ENCODE measurements at places on chromosomes 3 and 15.

DNA sequence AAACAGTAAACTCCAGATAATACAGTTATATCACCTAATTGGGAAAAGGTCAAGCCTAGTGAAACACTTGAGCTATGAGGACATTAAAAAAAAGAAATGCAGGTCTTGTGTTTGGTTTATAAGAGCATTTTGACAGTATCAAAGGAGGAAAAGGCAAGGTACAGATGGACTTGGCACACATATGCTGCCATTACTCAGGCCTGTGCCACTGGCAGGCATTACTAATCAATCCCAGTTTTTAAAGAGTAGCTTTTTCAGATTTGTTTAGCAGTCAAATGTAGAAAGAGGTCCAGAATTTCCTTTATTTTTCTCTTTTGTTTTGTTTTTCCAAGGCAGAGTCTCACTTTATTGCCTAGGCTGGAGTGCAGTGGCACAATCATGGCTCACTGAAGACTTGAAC is 38.9 kb downstream of the MDFIC2 start:
- DNase-seq, result no peak

DNA sequence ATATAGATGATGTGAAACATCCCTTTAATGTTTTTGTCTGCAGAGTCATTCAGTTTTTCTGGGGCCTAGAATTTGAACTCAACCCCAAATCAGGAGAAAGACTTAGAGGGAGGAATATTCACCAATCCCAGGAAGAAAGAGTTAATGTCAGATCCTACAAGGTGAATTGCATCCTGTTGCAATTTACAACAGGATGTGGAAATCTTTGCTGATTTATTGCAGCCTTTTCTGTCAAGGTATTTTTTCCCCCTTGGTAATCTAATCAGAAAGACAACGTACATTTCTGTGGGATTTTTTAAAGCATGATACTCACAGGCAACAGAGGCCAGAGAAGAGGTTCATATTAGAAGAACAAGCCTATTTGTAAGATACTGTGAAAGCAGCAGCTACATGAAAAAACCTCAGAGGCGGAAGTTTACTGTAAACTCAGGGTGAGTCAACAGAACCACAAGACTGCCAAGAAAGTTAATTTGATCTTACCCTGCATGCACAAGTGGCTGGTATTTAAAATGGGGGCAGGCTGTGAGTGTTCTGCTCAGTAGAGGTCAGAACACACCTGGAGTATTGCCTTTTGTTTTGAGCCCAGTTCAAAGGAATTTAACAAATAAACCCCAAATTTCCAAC is 531.9 kb downstream of the AGBL1 start:
- no peak for DNase-seq

- DNase-seq, result no peak
Measured at GRCh38 chr15:90990446-90990845, 3.9 kb downstream of the PRC1 start.

- DNase-seq, result no peak
Measured at GRCh38 chr3:48023377-48023776, 7.2 kb upstream of the MAP4 start.

DNA sequence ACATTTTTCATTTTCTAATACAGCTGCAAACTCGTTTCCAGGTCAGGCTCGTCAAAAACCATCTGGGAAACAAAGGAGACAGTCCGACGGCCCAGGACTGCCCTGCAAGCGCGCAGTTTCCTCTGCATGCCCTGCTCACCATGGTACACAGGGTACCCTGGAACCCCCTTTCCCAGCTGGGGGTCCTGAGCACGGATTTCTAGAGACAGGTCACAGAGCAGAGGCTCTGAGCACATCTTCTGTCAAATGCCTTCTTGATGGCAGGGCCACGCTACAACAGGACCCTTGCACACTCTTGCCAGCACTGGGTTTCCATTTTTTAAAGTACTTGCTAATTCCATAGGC is 8.1 kb downstream of the ZXDC start:
- no peak for DNase-seq

GRCh38 chr3:193620057-193620456 is 27.0 kb downstream of the OPA1 start:
- no peak for DNase-seq

- DNase-seq, result no peak
Measured at GRCh38 chr15:84817466-84818081, 418 bp downstream of the ALPK3 start.

- no peak for DNase-seq
Measured at GRCh38 chr3:108175352-108175751, 46.9 kb downstream of the IFT57 start.

GRCh38 chr3:94611596-94611995 is 548.7 kb downstream of the NSUN3 start:
- DNase-seq, result no peak

- DNase-seq, result no peak
Measured at GRCh38 chr15:37058316-37058985, 41.9 kb downstream of the MEIS2 start.

- no peak for DNase-seq
Measured at GRCh38 chr15:59360305-59360704, 12.4 kb downstream of the MYO1E start.

GRCh38 chr3:33665294-33665693 is 52.8 kb downstream of the CLASP2 start:
- no peak for DNase-seq

- no peak for DNase-seq
Measured at GRCh38 chr15:88794001-88794400, 9.2 kb upstream of the ACAN start.

DNA sequence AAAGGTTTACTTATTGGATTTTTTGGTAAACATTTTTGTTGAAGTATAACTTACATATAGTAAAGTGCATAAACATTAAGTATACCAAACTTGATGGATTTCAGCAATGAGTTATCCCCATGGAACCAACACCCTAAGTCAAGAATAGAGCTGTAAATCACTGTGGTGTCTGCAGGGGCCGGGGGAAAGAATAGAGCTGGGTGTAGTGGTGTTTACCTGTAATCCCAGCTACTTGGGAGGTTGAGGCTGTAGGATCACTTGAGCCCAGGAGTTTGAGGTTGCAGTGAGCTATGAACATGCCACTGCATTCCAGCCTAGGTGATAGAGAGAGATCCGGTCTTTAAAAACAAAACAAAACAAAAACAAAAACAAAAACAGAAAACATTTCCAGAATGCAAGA is 13.3 kb upstream of the FEM1B start:
- DNase-seq, result no peak

- no peak for DNase-seq
Measured at GRCh38 chr3:193465992-193466608, 87.5 kb upstream of the ATP13A5 start.

DNA sequence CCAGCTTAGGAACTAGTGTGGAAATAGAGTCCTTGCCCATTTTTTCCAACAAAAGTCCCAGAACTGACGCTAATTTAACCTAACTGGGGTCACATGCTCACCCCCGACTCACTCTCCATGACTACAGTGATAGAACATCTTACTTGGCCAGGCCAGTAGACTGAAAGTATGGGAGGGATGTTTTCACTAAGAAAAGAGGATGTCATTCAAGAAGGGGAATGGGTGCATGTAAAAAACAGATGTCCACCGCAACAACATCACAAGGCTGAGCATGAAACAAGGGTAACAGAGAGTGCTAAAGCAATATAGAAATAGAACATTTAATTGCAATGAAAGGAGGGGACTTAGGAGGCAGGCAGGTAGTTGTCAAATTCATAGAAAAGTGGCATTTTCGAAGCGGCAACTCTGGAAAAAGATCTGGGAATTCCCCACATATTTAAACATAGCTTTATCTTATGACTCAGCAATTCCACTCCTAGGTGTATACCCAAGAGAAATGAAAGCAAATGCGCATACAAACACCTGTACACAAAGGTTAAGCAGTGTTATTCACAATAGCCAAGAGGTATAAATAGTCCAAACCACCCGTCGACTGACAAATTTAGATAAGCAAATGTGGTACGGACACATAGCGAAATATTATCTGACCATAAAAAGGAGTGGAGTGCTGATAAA is 41.1 kb upstream of the UBE2E2 start:
- no peak for DNase-seq

DNA sequence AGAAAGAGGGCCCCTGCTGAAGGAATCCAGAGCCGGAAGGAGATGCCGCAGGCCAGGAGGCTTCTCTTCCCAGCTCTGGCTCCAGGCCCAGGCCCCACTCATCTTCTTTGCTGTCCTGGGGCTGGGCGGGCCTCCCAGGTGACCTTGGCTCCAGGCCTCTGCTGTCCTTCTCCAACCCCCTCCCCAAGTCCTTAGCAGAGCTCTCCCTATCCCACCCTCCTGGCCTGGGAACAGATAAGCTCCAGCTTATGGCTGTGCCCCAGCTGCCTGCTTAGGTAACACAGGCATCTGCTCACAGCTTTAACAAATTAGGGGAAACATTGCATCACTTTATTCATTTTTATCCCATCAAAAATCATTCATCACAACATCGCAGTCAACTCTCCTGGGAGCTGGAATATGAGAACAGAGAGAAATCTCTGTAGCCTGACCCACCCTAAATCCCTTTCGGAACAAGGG is 86.9 kb downstream of the SEMA5B start:
- DNase-seq, result no peak

GRCh38 chr15:36877796-36878683 is 222.3 kb downstream of the MEIS2 start:
- no peak for DNase-seq

- no peak for DNase-seq
Measured at GRCh38 chr3:154013736-154014135, 107.5 kb upstream of the ARHGEF26 start.

Measured in stimulated activated CD4-positive, alpha-beta T cell treated with anti-CD3 and anti-CD28 coated beads, Interleukin-2, amount 100 ng/mL, for 24 hours (primary cell).